Amygdala (tissue), 56 donors: ENCODE measurements at places on chromosomes 5 and 9.

DNA sequence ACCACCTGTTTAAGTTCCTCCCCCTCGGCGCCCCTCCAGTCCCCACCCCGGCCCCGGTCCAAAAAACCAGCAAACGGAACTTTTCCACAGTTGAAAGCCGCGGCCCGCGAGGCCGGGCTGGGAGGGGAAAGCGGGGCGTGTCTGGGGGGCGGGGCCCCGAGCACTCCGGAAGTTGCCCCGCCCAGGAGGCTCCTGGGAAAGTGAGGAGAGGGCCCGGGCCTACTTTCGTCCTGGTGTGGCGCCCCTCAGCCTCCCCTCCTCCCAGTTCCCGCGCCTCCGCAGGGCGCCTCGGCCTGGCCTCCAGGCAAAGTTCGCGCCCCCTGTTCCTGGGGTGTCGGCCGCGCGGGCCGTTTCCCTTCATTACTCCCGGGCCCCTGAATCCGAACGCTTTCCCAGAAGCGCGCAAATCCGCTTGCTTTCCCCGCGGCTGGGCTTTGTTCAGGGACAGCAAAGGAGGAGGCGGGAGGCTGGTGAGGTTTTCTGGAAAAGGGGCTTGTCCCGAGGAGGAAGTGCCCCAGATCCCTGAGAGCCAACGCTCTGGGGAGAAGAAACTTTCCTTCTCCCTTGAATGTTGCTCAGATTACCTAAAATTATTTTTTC lies 4.5 kb upstream of the DMRT3 start:
- no peak for DNase-seq

DNA sequence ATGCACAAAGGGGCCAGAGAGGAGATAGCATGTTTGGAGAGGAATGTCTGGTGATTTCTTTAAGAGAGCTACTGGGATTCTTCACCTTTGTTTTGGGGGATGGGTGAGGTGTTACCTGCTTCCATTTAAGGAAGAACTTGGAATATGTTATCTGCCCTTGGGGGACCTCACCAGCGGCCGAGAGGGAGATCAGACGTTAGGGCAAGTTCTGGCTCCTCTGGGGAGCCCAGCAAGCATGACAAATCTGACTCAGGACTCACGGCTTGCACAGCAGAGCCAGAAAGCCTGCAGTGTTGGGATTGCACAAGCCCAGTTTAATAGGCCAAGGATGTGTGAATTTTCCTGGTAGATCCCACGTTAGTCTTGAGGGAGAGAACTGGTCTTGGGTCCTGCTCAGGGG lies 40.3 kb downstream of the SLC28A3 start:
- no peak for DNase-seq

- no peak for DNase-seq
Observed at GRCh38 chr9:116147821-116148220, 5.8 kb upstream of the PAPPA start.

DNA sequence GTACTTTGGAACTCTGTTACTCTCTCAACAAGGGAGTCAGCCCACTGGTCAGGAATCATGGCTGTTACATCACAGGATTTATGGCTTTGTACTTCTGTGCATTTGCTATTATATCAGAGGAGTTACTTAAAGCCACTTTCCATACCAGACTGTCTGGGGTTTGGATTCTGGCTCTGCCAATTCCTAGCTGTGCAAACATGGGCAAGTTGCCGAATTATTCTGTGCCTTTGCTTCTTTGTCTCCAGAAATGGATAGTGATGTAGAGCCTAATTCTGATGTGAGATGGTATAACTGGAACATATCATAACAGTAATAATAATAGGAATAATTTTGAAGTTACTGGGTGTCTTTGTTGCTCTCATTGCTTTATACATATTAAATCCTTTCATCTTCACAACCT lies 1047.3 kb upstream of the SEMA6A start:
- DNase-seq, result no peak

DNA sequence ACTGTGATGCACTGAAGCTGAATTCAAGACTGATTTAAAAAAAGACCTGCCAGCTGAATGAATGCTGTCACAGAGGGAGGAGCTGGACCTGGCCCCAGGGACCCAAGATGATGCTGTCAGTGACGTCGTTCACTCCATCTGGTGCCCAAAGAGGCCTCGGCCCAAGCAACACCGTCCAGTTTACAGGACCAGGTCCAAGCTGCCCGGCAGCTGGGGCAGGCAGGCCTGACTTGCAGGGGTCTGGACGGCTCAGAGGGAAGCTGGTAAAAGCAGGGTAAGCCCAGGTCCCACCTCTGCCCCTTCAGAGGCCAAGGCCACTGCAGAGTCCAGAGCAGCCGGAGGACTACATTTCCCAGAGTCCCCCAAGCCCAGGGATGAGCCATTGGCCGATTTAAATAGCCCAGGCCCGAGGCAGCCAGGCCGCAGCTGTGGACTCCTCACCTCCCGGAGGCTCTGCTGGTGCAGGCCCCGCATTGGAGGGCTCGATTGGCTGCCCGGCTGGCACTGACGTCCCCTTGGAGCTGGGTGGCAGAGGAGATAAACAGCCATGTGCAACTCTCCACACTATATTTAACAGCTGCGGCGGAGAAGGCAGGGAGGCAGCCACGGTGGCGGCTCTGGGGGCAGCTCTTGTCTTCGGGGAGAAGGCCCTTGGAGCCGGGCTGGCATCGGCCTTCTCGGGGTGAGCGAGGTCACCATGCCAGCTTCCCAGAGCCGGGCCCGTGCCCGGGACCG lies at the start of gene PLPP7:
Gene PLPP7, plus strand, starts transcription at position 423 of the 735 bp plus-strand sequence. Its CDS starts 275 bp downstream, at position 698.
- peak; percentile 81 for DNase-seq

DNA sequence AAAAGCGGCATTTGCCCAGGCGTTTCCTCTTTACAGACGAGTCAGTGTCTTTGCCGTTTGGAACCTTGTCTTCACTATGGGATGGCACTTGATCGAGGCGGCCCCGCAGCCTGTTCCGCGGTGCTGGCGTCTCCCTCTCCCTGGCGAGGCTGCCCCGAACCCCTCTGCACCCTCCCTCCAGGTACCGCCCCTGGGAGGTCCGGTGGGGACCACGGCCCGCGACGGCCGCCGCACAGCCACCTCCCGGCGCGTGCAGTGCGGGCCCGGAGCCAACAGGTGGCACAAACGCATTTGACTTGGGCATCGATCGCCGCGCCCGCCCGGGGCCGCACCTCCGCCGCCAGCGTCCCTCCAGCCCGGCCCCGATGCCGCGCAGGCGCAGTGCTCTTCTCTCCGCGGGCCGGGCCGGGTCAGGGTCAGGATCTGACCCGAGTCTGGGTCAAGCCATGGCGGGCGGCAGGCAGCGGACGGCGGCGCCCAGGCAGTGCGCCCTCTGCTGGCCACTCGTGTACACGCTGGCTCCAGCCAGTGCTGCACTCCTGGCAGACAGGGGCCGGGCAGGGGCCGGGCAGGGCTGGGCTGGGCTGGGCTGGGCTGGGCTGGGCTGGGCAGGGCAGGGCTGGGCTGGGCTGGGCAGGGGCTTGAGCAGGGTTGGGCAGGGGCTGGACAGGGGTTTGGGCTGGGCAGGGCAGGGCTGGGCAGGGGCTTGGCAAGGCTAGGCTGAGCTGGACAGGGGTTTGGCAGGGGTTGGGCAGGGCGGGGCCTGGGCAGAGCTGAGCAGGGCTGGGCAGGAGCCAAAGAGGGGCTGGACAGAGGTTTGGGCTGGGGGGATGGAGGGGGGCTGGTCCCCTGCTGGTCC lies 155.8 kb upstream of the IRX4 start:
- DNase-seq, result no peak

DNA sequence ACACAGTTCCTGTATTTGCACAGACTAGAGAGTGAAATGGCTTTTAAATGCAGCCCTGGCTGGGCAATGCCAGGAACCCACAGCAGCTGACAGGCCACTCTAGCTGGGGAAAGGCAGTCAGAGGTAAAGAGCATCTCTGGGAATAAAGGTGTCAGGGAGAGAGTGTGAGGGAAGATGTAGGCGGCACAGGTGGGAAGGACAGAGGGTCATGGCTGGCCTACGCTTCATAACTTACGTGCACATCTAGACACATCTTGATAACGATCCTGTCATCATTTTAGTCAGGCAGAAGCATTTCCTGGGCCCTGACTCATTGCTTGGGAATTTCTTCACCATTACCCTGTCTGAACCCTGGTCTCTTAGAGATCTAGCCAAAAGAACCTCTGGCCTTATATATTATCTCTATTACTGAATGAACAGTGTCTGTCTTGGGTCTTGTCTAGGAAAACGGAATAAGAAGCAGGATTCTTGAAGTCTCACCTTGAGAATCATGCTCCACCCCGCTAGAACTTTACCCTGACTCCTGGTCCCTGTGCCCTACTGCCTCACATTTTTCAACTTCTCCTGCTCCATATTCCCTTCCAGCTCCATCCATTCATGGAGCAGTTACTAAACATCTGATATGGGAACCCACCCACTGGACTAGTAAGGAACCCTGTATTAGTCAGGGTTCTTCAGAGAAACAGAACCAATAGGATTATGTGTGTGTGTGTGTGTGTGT lies 106.4 kb upstream of the ELL2 start:
- no peak for DNase-seq

- DNase-seq, result peak; percentile 46
Observed at GRCh38 chr9:120755810-120756434, 37.3 kb downstream of the FBXW2 start.

DNA sequence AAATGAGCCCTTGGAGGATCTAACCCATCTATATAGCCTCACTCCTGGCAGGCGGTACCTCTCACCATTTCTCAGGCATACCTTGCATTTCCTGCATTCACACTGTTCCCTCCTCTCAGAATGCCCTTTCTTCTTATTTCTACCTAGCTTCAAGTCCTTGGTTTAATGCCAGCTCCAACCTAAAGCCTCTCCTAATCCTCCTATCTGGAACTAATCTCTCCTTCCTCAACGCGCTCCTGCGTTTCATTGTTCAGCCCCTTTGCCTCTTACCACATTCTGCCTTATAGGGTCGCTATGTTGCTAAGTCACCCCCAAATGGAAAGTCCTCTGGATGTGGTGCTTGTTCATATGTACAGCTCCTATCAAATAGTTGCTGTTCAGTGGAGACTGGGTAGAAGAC lies 288.5 kb upstream of the TUT7 start:
- DNase-seq, result no peak

DNA sequence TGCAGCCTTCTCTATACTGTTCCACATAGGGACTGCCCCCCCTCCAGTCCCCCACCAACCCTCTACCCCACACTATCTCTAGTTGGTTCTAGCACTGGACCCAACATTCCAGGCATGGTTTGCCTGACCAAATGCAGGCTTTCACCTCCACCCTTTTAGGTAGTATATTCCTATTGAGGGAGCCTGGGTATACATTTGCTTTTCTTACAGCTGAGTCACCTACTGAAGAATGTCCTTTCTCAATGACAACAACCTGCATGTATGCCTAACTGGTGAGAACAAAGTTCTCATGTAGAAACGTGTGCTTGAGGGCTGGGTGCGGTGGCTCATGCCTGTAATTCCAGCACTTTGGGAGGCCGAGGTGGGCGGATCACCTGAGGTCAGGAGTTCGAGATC lies 8.2 kb downstream of the TNIP1 start:
- DNase-seq, result no peak

DNA sequence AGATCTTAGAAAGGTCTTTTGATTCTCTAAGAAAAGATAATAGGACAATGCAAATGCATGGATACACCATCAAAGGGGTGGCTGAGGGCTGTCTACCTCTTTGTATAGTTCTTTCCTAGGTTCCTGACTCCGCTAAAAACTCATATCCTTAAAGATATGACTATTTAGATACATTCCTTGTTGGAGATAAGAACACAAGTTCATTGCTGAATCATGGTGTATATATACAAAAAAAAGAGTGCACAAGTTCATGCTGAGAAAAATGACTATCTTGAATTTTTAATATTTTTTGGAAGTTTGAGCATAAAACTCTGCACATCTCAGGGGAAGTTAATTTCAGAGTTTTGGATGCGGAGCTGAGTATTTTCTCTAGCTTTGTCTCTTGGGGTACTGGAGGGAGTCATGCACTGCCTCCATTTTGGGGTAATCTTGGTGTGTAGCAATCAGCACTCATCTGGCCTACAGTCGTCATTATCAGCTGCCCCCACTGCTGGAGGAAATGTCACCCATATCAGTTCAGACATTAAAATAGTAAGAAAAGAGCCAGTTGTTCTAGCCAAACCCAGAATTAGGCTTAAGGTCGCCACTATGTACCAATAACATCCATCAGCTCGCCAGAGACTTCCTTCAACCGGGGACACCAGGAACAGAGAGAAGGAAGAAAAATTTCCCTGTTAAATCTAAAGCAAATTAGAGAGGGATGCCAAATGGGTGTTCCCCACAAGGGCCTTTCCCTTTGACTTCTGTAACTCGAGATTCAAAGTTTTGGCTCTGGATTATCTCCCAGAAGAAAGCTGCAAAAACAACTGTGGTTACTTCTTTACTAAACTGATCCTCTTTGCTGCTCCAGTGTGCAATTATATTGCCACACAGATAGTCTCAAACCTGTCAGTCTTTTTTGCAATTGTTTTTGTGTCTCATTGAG lies 49.0 kb downstream of the PTTG1 start:
- DNase-seq, result no peak

DNA sequence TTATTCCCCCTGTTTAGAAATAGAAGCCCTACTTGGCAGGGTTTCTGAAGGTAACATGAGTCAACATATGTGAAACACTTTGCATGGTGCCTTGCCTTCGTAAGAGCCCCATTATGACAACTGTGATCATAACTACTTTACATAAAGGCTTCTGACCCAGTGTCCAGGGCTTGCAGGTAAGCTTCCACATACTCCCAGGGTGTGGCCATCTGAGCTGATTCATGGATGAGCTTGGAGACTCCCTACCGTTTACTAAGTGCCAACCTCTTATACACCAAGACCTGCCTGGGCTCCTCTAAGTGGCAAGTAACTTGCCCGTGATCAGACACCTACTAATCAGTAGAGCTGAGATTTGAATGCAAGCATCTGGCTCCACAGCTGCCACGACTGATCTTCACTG lies 62.8 kb upstream of the C5orf58 start:
- DNase-seq, result no peak

GRCh38 chr9:135224286-135224877 lies 136.9 kb downstream of the OLFM1 start:
- no peak for DNase-seq
